ENCODE measurements at places on chromosomes 16 and 17. TPM values are rescaled to one million over a fixed set of nuclear protein-coding genes. Genes with fewer than 3 reads are reported as not detected.

Gene LONP2
- total RNA-seq = 56.6 TPM

Gene SLC35G6
- total RNA-seq = not detected

Gene GPRC5B
- 2.2 TPM for total RNA-seq

Gene NECAB2
- total RNA-seq = not detected

Gene SEZ6L2
- total RNA-seq = not detected

Gene SMIM22
- not detected for total RNA-seq

Gene C17orf100
- total RNA-seq = 3.3 TPM

Gene BIRC5
- total RNA-seq = 70.0 TPM

Gene TAC4
- not detected for total RNA-seq

Gene PDILT
- total RNA-seq = not detected

Gene HOXB5
- not detected for total RNA-seq

Gene CTRB2
- total RNA-seq = not detected

Gene C16orf86
- total RNA-seq = 6.1 TPM

Gene EFNB3
- total RNA-seq = not detected

Gene DPEP3
- 0.14 TPM for total RNA-seq

Gene C16orf54
- total RNA-seq = 115 TPM

Gene SUMO2
- 445 TPM for total RNA-seq

Gene GFAP
- not detected for total RNA-seq

Gene KRT27
- total RNA-seq = not detected

Gene PPY
- total RNA-seq = not detected

Gene TNFRSF13B
- total RNA-seq = not detected

Gene ZNF423
- total RNA-seq = not detected

Gene CA7
- total RNA-seq = not detected

Gene SAT2
- total RNA-seq = 32.7 TPM

Gene OSBPL7
- total RNA-seq = 31.2 TPM

Gene MRPL45
- total RNA-seq = 34.9 TPM

Gene PIPOX
- 2.0 TPM for total RNA-seq

Gene MAP2K6
- 8.5 TPM for total RNA-seq

Gene HOXB13
- not detected for total RNA-seq

Gene CASKIN1
- total RNA-seq = 0.28 TPM

Gene UNC13D
- 185 TPM for total RNA-seq

Gene PRSS53
- 5.1 TPM for total RNA-seq

Gene KDM8
- 23.6 TPM for total RNA-seq

Gene DHODH
- total RNA-seq = 8.1 TPM

Gene KRTAP9-8
- not detected for total RNA-seq

Gene SPSB3
- 53.7 TPM for total RNA-seq

Gene ATP2A3
- 259 TPM for total RNA-seq

Gene HS3ST6
- total RNA-seq = not detected

Gene MYH10
- 12.3 TPM for total RNA-seq

Gene LYZL6
- total RNA-seq = not detected

Gene RDM1
- total RNA-seq = 10.5 TPM

Gene ZNF785
- 19.7 TPM for total RNA-seq

Gene TNS4
- 6.3 TPM for total RNA-seq

Gene KRT36
- not detected for total RNA-seq

Gene EFTUD2
- total RNA-seq = 103 TPM

Measured in activated naive CD4-positive, alpha-beta T cell treated with anti-CD3 and anti-CD28 coated beads, Interleukin-2, amount 10 ng/mL, durations not matched to agents 5 hours and 36 hours (primary cell).